RWPE2 (cell line): ENCODE measurements at places on chromosomes 2 and 18.

GRCh38 chr2:108988076-108988795 is 784 bp downstream of the EDAR start:
- no peaks in the 10 kb centered on the region for H3K36me3 ChIP-seq
- no peak overlapping the region for H3K27ac ChIP-seq
- no peak for DNase-seq
- H3K4me1 ChIP-seq: peaks cover 7% of the 10 kb centered on the region
- H3K4me3 ChIP-seq: no peak overlapping the region

DNA sequence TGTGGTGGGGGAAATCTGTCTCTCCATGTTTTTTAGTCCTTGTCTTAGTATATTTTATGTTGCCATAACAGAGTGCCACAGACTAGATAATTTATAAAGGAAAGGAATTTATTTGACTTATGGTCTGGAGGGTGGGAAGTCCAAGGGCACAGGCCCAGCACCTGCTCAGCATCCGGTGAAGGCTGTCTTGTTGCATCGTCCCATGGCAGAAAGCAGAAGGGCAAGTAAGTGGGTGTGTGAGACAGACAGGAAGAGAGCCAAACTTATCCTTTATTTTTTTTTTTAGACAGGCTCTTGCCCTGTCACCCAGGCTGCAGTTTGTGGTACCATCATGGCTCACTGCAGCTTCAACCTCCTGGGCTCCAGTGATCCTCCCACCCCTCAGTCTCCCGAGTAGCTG is 98.1 kb downstream of the HS1BP3 start:
- DNase-seq: no peak
- H3K4me3 ChIP-seq: no peak overlapping the region
- no peak overlapping the region for H3K27ac ChIP-seq
- H3K4me1 ChIP-seq: no peaks in the 10 kb centered on the region
- no peaks in the 10 kb centered on the region for H3K36me3 ChIP-seq
- H3K27me3 ChIP-seq: no peaks in the 10 kb centered on the region

- no peak overlapping the region for H3K4me3 ChIP-seq
- no peaks in the 10 kb centered on the region for H3K4me1 ChIP-seq
- H3K36me3 ChIP-seq: no peaks in the 10 kb centered on the region
- no peak for DNase-seq
- H3K27me3 ChIP-seq: no peaks in the 10 kb centered on the region
Measured at GRCh38 chr2:48838029-48838428, 82.5 kb upstream of the LHCGR start.

DNA sequence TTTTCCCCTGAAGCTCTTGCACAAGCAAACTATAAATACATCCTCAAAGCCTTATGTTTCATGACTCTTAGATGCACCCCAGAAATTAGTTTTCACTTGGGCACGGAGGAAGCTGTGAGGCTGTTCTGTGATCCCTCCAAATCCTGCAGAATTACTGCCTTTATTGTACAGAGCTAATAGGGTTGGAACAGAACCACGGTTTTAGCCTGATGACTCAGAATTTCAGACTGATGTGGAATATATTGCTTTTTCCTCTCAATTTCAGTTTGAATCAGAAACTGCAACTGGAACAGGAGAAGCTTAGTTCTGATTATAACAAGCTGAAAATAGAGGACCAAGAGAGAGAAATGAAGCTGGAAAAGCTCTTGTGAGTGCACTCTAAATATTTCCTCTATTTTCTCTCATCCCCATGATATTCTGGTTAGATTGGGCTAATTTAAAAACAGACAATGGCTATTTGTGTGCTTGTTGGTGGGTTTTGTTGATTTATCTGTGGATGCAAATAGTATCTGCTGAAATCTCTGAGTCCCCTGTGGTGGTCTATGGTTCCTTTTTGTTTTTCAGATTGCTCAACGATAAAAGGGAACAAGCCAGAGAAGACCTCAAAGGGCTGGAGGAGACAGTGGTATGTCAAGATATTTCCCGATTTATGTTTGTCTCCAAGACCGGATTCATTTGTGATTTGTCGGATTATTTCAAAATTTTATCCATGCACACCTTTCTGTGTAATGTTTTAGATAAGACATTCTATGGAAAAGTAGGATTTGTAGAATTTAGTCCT is 38.2 kb upstream of the LYPD6B start:
- no peaks in the 10 kb centered on the region for H3K27me3 ChIP-seq
- H3K27ac ChIP-seq: no peak overlapping the region
- H3K4me3 ChIP-seq: no peak overlapping the region
- H3K4me1 ChIP-seq: no peaks in the 10 kb centered on the region
- H3K36me3 ChIP-seq: no peaks in the 10 kb centered on the region
- no peak for DNase-seq

DNA sequence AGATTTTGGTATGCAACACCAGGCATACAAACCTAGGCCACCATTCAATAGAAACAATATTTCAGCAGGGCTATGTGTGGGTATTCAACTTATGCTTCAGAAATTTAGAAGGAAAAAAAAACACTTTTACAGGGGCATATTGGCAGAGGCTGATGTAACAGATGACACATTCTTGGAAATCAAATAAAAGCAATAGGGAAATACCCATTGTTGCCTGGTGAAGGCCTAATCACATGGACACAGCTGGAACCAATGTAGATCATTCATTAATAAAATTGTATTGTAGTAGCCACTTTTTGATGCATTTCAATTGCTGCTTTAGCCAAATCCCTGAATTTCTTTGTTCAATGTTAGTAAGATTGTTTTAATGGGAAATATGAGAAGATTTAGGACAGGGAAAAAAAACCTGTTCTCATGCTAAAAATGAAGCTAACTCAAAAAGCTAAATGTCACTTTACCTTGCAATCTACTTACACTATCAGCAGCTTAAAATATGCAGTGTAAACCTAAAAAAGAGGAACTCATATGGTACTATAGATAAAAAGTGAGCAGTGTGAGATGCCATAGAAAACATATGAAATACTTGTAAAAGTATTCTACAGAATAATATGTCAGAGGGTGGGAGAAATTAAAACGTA is 289.4 kb downstream of the ZEB2 start:
- H3K27me3 ChIP-seq: no peaks in the 10 kb centered on the region
- DNase-seq: no peak
- H3K4me1 ChIP-seq: peaks cover 12% of the 10 kb centered on the region
- no peak overlapping the region for H3K27ac ChIP-seq
- H3K36me3 ChIP-seq: no peaks in the 10 kb centered on the region

- DNase-seq: no peak
- no peak overlapping the region for H3K4me3 ChIP-seq
- H3K36me3 ChIP-seq: no peaks in the 10 kb centered on the region
- no peaks in the 10 kb centered on the region for H3K4me1 ChIP-seq
Measured at GRCh38 chr18:24876266-24876665, 415.8 kb downstream of the HRH4 start.

GRCh38 chr2:106812383-106812782 is 73.6 kb downstream of the ST6GAL2 start:
- DNase-seq: no peak
- H3K4me1 ChIP-seq: no peaks in the 10 kb centered on the region
- H3K4me3 ChIP-seq: no peak overlapping the region
- H3K27me3 ChIP-seq: no peaks in the 10 kb centered on the region

DNA sequence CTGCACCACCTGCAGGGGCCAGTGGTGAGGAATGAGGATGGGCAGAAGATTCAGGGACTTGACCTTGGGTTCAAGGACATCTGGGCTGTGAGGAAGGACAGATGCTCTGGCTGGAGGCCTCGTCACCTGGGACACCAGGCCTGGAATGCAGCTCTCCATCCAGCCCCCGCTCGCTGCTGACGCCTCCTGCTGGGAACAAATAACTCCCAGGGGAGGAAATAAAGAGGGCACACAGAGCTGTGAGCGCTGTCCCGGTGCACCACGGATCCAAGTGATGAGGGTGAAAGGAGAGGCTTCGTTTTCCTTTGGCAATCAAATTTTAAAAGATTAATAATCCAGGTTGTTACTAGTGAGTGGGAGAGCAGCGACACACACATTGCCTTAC is 368.0 kb upstream of the MYT1L start:
- DNase-seq: no peak
- H3K4me1 ChIP-seq: no peaks in the 10 kb centered on the region
- no peak overlapping the region for H3K27ac ChIP-seq
- no peaks in the 10 kb centered on the region for H3K27me3 ChIP-seq

DNA sequence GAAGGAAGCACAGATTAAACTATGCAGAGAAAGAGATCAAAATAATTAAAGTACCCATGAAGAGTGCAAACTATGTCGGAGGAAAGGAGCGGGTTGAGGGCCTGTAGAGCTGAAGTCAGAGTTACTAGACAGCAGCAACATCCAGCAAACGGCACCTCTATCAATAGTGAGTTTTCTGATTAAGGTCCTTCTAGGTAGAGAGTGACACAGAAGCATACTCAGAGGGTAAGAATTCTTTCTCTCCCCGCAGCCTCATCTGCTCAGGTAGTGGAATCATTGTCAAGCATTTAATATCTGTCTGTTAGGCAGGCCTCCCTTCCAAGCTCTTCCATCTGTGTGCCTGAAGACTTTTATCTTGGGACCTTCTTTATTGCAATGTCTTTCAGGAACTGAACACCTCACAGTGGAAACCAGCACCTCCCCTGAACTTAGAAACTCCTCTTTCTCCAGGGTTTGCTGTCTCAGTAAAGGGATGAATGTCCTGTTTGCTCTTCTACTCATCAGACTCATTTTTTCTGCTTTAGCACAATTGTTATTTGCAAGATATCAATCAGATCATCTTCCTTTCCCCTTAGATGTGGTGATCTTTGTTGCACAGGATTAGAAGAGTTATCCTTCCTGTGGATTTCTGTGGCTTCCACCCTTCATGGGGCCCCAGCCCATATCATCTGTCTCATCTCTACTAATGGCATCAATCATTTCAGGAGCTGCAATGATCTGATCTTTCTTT is 28.8 kb downstream of the SP140 start:
- no peak overlapping the region for H3K4me3 ChIP-seq
- H3K27me3 ChIP-seq: no peaks in the 10 kb centered on the region
- no peaks in the 10 kb centered on the region for H3K36me3 ChIP-seq
- no peak overlapping the region for H3K27ac ChIP-seq

DNA sequence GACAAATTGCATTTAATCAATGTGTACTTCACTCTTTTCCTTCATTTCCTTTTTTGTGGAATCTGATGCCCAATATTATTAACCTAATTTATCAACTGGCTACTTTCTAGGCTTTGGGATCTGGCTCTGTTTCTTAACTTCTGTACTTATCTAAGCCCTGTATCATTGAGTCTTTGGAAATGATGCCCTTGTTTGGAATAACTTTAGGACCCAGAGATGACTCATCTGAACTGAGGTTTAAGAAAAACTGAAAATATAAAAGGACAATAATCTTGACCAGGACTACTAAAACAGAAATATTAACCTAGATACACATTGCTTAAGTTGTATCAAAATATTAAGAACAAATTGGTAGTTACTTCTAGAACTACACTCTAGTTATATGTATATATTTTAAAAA is 600.8 kb downstream of the CPS1 start:
- H3K4me1 ChIP-seq: no peaks in the 10 kb centered on the region
- H3K27ac ChIP-seq: no peak overlapping the region
- DNase-seq: no peak
- H3K4me3 ChIP-seq: no peak overlapping the region
- peaks cover 6% of the 10 kb centered on the region for H3K27me3 ChIP-seq

- H3K4me1 ChIP-seq: peaks cover 12% of the 10 kb centered on the region
- H3K27ac ChIP-seq: no peak overlapping the region
- H3K27me3 ChIP-seq: no peaks in the 10 kb centered on the region
- no peak for DNase-seq
- no peaks in the 10 kb centered on the region for H3K36me3 ChIP-seq
Measured at GRCh38 chr2:138058427-138058826, 94.2 kb downstream of the HNMT start.

DNA sequence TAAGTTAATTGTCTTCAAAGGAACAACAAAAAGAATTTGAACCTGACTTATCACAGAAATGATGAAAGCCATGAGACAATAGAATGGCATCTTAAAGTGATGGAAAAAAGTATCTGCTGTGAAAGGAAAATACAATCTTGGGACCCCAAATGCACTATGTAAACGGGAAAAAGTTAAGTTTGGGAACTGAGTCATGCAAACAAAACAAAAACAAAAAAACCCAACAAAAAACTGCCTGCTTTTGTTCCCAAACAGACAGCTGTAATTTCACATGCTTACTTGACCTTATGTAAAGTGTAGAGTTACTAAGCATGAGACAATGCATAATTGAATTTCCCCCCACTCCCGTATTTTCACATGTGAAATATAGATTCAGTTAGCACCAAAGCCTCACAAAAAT is 122.1 kb upstream of the RBMS1 start:
- peaks cover 11% of the 10 kb centered on the region for H3K4me1 ChIP-seq
- no peak for DNase-seq
- H3K36me3 ChIP-seq: no peaks in the 10 kb centered on the region
- H3K27ac ChIP-seq: no peak overlapping the region
- no peaks in the 10 kb centered on the region for H3K27me3 ChIP-seq

- no peaks in the 10 kb centered on the region for H3K36me3 ChIP-seq
- H3K27ac ChIP-seq: no peak overlapping the region
- DNase-seq: no peak
- no peaks in the 10 kb centered on the region for H3K4me1 ChIP-seq
- H3K27me3 ChIP-seq: no peaks in the 10 kb centered on the region
- H3K4me3 ChIP-seq: no peak overlapping the region
Measured at GRCh38 chr2:166803373-166804000, 84.8 kb upstream of the XIRP2 start.

DNA sequence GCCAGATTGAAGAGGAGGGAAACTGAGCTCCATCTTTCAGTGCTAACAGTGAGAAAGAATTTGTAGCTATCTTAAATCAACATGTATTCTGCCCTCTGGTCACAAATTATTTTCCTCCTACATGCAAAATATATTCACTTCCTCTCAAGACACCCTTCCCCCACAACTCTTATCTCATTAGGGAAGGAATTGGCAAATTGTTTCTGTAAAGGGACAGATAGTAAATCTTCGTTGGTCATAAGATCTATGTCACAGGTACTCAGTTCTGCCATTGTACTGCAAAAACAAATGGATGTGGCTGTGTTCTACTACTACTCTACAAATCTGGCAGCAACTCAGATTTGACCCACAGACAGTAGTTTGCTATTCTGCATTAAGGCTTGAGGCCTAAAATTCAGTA is 53.0 kb upstream of the CYP20A1 start:
- no peaks in the 10 kb centered on the region for H3K27me3 ChIP-seq
- H3K4me3 ChIP-seq: no peak overlapping the region
- H3K4me1 ChIP-seq: no peaks in the 10 kb centered on the region

DNA sequence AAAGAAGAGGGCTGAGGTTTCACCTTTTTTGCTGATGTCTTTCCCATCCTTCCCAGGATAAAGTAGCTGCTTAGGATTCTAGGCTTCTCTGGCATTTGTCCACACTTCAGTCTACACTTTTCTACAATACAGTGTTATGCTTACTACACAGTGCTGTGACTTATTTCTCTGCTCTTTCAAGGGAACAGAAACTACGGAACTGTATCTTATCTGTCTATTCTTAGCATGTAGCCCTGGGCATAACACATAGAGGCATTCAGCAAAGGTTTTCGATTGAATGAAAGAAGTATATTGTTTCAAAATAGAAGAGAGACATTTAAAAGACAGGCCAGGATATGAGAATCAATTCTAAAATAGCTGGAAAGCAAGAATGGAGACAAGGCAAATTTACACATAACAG is 110.9 kb downstream of the ARHGEF33 start:
- DNase-seq: no peak
- H3K4me3 ChIP-seq: no peak overlapping the region
- H3K36me3 ChIP-seq: peaks cover 36% of the 10 kb centered on the region
- no peaks in the 10 kb centered on the region for H3K27me3 ChIP-seq
- H3K27ac ChIP-seq: no peak overlapping the region

- no peaks in the 10 kb centered on the region for H3K27me3 ChIP-seq
- no peak for DNase-seq
- H3K4me1 ChIP-seq: no peaks in the 10 kb centered on the region
Measured at GRCh38 chr2:2639251-2640139, 308.4 kb upstream of the MYT1L start.
